Colonic mucosa (tissue), 4 donors: ENCODE measurements at places on chromosomes 3 and 15. TPM values are rescaled to one million over a fixed set of nuclear protein-coding genes. Genes with fewer than 3 reads are reported as not detected.

GRCh38 chr3:111311709-111312235 lies 230.2 kb upstream of the CD96 start:
- H3K4me1 ChIP-seq, result no peaks in the 10 kb centered on the region
- no peaks in the 10 kb centered on the region for H3K27me3 ChIP-seq
- no peak overlapping the region for H3K27ac ChIP-seq
- H3K4me3 ChIP-seq, result no peak overlapping the region
- DNase-seq, result no peak

DNA sequence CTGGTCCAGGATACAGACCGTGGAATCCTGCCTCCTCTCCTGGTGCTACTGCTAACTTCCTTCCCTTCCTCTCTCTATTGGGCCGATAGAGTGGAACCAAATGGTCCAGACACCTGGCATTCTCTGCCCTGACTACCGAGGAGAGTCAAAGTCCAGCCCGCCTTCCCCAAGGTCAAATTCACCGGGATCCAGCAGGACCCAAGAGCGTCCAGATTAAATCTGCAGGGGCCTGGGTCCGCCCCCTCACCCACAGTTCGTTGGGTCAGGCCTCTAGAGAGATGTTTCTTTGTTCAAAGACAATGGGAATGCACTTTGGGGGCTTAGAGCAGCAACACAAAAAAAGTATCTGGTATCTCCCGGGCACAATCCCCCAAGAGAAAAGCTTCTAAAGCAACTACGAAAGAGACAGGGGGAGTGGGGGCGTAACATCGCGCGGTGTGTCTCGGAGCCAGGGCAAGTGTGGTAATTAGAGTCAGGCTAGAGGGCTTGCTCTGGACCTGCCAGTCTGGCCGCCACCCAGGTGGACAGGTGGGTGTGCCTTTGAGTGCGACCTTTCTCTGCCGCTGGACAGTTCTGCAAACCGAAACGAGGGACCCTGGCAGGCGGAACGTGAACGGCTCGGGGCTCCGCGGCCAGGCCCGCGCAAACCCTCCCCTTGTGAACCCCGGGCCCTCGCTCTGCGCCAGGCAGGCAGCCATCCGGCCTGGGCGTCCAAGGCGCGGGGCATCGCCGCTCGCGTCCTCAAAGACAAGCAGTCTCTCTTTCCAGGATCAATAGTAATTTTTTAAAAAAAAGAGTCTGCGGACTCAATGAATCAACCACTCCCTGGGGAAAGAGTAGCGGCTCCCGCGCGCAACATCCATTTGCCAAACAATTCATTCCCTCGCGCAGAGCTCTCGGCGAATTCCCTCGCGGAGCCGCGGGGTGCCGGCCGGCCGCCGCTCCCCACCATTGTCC lies 806 bp downstream of the KLHL25 start:
- DNase-seq, result peak; percentile 68
- peak overlapping the region; percentile 96 for H3K4me3 ChIP-seq
- H3K36me3 ChIP-seq, result no peaks in the 10 kb centered on the region
- no peaks in the 10 kb centered on the region for H3K4me1 ChIP-seq
- H3K27me3 ChIP-seq, result no peaks in the 10 kb centered on the region

GRCh38 chr3:141243271-141243707 lies 11.7 kb downstream of the PXYLP1 start:
- no peaks in the 10 kb centered on the region for H3K27me3 ChIP-seq
- no peaks in the 10 kb centered on the region for H3K4me1 ChIP-seq
- H3K36me3 ChIP-seq, result no peaks in the 10 kb centered on the region
- H3K27ac ChIP-seq, result no peak overlapping the region
- H3K4me3 ChIP-seq, result no peak overlapping the region

DNA sequence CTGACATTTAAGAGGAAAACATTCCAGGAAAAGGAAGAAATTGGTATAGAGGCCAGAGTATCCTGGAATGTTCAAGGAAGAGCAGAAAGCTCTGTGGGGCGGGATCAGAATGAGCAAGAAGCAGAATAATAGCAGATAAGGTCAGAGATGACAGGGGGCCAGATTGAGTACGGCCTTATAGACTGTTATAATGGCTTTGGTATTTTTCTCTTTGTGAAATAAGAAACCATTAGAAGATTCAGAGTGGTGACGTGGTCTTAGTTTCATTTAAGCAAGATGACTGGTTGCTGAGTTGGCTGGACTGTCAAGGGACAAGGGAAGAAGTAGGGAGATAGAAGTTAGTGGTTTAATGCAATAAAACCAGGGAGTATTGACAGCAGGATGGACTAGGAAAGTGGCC lies 218.3 kb upstream of the SOX2 start:
- DNase-seq, result no peak
- H3K36me3 ChIP-seq, result no peaks in the 10 kb centered on the region
- no peak overlapping the region for H3K4me3 ChIP-seq
- no peaks in the 10 kb centered on the region for H3K4me1 ChIP-seq

DNA sequence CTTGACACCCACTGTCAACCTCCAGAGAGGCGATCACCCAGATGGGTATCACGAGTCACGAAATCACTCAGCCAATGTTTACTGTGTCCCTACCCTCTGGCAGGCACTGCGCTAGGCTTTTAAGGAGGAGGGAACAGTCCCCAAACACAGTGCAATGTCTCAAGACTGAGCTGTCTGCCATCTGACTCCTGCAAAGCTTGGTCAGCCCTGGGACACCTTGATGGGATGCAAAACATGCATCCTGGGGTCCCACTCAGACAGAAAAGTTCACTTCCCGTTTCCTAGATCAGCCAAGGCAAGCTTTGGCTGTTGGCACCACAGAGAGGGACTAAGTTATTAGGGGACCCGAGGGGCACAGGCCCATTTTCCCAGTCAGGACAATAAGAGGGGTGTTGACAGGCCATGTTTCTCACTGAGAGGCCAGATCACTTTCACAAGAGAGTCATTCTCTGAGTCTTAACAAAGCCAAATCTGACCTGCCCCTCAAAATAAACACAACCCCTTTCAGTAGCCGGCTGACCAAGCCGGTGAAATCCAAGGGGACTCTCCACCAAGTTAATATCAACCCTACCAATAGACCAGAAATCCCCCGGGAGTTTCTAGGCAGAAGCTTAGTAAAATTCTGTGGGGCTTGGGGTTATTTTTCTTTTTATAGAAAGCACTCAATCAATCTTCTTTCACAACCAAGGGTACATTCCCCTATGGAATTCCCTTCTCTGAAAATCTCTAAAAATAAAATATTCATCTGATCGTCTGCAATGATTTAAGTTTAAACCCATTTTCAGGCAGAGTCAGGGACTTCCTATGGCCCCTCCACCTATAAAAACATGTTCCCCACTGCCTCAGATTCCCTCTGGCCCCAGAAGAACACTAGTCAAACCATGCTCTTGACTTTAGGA lies 3.5 kb downstream of the RFTN1 start:
- H3K4me3 ChIP-seq, result no peak overlapping the region
- H3K4me1 ChIP-seq, result no peaks in the 10 kb centered on the region
- H3K27me3 ChIP-seq, result peaks cover 3% of the 10 kb centered on the region
- H3K27ac ChIP-seq, result no peak overlapping the region
- no peaks in the 10 kb centered on the region for H3K36me3 ChIP-seq
- DNase-seq, result no peak

DNA sequence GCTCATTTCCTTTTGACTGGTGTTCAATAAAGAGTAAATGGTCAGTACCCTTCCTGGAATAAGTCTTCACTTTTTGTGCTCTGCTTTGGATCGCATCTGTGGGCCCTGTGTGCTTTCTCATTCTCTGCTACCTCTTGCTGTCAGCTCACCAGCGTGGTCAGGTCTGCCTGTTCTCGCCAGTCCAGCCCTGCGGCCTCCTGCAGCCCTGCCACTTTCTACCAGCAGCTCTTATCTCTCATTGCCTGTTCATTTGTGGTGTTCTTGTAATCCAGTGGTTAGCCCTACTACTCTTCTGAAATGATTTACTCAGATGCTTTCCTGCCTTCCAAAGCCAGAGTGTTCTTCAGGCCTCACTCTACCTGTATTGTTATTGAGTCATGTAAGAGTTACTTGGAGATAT lies 54.8 kb downstream of the CHCHD6 start:
- H3K4me1 ChIP-seq, result no peaks in the 10 kb centered on the region
- DNase-seq, result no peak
- H3K4me3 ChIP-seq, result no peak overlapping the region

DNA sequence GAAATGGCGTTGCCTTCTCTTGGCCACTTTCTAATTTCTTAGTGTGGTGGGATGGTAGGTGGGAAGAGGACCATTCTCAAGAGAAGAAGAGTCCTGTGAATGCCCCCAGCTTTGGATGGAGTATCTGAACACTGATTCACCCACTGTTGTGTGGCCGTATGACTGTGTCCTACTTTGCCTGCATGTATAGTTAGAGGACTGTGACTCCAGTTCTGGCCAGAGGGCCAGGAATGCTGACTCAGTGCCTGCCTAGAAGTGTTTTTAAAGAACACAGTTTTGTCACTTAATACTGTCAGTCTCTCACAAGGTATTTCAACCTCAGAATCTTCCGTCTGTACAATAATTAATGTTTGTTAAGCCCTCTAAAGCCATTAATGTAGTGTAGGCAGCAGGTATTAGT lies 2.1 kb downstream of the SEC61A1 start:
- H3K36me3 ChIP-seq, result peaks cover 10% of the 10 kb centered on the region
- no peak for DNase-seq
- no peaks in the 10 kb centered on the region for H3K27me3 ChIP-seq
- peaks cover 18% of the 10 kb centered on the region for H3K4me1 ChIP-seq

GRCh38 chr3:143749926-143750325 lies 98.3 kb downstream of the SLC9A9 start:
- H3K4me1 ChIP-seq, result no peaks in the 10 kb centered on the region
- no peaks in the 10 kb centered on the region for H3K36me3 ChIP-seq
- no peak overlapping the region for H3K27ac ChIP-seq

GRCh38 chr15:75238150-75238549 lies 20.0 kb upstream of the GOLGA6C start:
- no peak overlapping the region for H3K4me3 ChIP-seq
- no peaks in the 10 kb centered on the region for H3K27me3 ChIP-seq
- no peaks in the 10 kb centered on the region for H3K4me1 ChIP-seq
- H3K27ac ChIP-seq, result no peak overlapping the region
- no peaks in the 10 kb centered on the region for H3K36me3 ChIP-seq

AZI2 gene
- total RNA-seq, result 47.0 TPM

PIERCE2 gene
- 11.4 TPM for total RNA-seq

IREB2 gene
- total RNA-seq, result 52.4 TPM
